ENCODE measurements at places on chromosomes 5 and 9.

DNA sequence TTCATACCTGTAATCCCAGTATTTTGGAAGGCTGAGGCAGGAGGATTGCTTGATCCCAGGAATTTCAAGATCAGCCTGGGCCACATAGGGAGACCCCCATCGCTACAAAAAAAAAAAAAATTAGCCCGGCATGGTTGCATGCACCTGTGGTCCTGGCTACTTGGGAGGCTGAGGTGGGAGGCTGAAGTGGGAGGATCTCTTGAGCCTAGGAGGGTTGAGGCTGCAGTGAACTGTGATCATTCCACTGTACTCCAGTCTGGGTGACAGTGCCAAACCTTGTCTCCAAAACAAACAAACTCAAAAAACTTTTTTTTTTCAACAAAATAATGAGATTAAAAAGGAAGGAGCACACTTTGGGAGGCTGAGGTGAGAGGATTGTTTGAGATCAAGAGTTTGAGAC is 14.2 kb downstream of the KIAA1958 start:
- no peak for DNase-seq

GRCh38 chr9:120846906-120847305 is 4.2 kb upstream of the PSMD5 start:
- no peak for DNase-seq

GRCh38 chr5:135054546-135054945 is 20.5 kb upstream of the PITX1 start:
- DNase-seq = peak; percentile 23

DNA sequence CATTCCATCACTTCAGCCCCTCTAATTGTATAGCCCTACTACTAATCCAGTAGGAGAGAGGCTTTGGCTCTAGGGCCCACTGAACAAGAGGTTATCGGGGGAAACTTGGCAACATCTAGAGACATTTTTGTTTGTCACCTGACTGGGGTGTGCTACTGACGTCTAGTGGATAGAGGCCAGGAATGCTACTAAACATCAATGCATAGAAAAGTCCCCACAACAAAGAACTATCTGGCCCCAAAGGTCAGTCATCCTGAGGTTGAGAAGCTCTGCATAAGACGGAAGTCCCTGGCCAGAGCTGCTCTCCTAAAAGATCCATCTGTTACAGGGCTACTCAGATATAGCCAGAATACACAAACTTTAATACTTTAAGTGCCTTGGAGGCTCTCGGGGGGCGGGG is 570.6 kb upstream of the KLF4 start:
- DNase-seq = no peak

Measured in NAMALWA (cell line).